ENCODE measurements at places on chromosomes 3 and 15.

DNA sequence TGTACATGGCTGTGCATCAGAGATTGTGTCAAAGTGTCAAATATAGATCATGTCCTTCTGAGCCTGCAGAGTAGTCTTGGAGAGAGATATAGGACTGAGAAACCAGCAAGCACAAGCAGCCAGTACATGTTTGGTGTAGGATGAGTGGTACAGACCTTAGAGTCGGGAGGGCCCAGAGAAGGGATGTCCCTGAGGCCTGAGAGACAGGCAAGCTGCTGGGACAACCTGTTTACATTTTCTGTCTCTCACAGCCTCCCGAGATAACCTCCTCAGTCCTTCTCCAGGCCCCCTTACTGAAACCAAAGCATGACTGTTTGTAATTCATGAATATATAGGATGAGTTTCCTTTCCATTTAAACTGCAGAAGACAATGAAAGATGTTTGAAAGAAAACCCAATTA lies 182.4 kb upstream of the STT3B start:
- no peak for DNase-seq

GRCh38 chr15:39719109-39719508 lies 63.5 kb downstream of the FSIP1 start:
- DNase-seq, result no peak

- DNase-seq, result no peak
These were observed 288.7 kb downstream of the ZIC4 start for GRCh38 chr3:147117631-147118030.

DNA sequence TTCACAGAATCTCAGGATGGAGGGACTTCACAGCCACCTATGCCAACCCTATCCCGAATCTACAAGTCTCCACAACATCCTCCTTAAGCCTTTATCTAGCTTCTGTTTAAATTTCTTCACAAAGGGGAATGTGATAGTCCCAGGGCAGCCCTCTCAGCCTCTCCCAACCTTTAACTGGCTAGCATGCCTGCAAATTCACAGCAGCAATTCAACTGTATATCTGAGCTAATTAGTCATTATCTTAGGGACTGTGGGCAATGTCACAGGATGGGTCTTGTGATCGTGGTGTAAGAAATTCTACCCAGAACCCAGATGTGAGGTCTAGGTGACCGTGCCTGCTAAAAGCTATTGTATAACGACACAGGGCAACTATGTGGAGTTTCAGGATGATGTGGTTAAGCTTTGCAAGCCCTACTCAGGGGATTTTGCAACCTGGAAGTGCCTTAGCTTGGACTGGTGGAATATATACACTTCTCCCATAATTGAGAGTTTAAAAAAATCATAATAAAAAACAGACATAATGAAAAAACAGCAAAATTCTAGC lies 65.5 kb upstream of the FBN1 start:
- DNase-seq, result no peak

- DNase-seq, result peak; percentile 8
These were observed 18.7 kb downstream of the CACNA2D2 start for GRCh38 chr3:50484722-50485121.

- peak; percentile 49 for DNase-seq
These were observed 47.3 kb downstream of the TMCO5A start for GRCh38 chr15:37981775-37982174.

DNA sequence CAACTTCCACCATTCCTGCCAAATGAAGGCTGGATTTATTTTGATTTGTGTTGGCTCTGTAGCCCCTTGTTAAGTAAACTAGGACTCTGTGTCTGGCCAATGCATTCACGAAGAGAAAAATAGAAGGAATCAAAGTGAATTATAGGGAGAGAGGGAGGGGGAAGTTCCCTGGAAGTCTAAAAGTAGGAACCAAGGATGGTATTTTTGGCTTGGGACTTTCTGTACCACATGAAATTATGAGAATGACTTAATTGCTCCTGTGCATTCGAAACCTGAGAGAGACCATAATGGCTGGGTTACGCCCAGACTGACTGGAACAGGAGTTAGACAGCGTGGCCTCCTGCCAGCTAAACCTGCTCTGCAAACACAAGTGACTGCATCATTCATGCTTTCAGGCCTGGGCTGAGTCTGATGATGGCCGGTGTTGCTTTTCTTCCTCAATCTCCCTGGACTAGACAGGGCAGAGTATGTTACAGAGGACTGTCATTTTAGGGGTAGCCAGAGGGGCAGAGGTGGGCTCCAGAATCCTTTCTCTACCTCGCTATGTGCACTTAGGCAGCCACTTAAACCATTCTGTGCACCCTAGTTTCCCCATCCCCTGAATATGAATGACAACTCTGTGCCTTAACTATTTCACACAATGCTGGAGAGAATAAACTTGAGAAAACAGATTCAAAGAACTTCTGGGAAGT lies 58.9 kb downstream of the MYO1E start:
- DNase-seq, result peak; percentile 60

DNA sequence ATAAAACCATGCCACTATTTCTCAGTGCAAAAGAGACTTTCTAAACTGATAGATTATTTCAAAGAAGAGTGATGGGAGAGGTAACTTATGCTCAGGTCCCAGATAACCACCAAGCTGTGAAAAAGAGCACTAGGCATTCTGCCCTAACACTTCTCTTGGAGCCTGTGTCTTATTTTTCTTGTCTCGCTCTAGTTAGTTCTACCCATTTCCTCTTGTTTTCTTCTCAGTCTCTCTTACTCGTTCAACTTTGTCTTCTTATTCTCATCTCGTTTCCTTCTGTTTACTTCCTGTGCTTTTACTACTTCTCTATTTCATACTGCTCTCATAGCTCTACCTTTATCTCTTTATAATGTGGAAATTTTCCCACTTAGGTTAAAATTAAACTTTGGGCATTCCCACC lies 91.8 kb upstream of the CGNL1 start:
- DNase-seq, result no peak

DNA sequence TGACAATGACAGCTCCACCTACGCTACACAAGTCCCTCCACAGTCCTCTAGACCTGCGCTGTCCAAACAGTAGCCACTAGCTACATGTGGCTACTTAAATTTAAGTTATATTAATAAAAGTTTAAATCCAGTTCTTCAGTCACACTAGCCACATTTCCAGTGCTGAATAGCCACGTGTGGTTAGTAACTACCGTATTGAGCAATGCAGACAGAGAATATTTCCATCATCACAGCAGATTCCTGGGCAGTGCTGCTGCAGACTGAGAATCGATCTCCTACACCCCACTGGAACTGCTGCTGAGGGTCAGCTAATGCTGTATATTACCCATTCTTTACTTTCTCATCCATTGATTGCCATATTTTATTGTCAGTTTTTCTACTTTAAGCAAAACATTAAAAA lies 40.9 kb downstream of the HDC start:
- DNase-seq, result no peak

DNA sequence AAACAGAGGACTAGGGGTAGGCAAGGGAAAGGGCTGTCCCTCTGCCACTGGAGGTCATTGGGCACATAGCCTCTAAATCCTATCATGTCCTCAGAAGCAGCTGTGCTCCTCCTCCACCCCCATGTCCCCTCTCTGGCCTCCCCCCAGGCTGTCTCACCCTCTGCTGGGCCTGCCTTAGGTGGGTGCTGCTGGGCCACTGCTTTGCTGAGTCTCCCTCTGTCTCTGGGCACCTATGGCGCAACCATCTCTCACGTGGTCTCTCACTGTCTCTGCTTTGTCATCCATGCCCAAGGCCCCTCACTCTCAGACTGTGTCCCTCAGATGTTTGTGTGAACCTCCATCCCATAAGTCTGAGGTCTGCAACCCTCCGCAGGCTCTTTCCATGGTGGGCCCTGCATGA lies 35.0 kb upstream of the IQCF6 start:
- no peak for DNase-seq

- DNase-seq, result no peak
These were observed 155.2 kb downstream of the FBLN2 start for GRCh38 chr3:13704174-13704573.

DNA sequence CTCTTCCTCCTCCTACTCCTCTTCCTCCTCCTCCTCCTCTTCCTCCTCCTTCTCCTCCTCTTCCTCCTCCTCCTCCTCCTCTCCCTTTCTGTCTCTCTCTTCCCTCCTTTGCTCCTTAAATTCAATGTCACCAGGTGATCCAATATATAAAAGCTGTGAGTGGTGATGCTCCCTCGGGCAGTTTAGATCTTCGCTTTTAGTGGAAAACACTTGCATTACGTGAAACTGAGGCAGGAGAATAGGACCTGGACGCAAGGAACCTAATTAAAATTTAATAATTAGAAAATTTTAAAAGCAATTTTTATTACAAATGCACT lies 279.7 kb downstream of the XXYLT1 start:
- no peak for DNase-seq

- no peak for DNase-seq
These were observed 22.2 kb upstream of the DLG1 start for GRCh38 chr3:197320582-197320981.

GRCh38 chr15:41919201-41919820 lies 25.5 kb upstream of the SPTBN5 start:
- no peak for DNase-seq

DNA sequence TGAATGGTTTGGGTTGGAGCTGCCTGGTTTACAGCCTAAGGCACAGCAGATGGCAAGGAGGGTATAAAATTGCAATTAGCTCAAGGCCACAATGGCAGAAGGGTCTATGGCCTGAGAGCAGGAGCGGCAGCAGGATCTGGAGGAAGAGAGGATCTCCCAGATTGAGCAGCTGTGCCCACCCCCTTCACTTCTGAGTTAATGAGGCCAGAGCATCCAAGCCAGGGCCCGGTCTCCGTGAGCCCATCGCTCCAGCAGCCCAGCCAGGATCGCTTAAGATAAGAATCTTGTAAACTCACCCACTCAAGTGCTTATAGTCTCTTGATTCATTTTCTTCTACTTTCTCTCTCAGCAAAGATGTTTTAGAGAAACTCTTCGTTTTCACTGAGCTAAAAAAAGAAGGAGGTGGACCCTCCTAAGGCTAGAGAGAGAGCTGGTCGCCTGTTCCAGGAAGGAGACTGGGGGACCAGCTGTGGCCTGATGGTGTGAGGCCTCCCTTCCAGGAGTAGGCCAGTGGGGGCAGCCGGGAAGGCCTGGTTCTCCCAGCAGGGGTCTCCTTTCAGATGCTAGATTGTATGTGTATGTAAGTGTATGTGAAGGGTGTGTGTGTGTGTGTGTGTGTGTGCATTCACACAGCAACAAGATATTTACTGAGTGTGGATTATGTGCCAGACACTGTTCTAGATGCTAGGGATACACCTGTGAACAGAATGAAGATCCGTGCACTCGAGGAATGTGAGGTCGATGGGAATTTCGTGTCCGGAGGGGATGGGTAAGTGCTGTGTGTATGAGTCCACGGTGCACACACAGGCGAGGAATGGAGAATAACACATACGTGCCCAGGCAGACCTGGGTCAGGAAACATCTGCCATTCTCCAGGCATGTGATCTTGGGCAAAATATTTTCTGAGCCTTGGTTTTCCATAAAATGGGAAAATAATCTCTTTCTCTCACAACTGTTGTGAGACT lies 18.6 kb downstream of the MAGEF1 start:
- no peak for DNase-seq

- DNase-seq, result peak; percentile 85
These were observed 9.1 kb downstream of the CHD2 start for GRCh38 chr15:92909136-92909781.

DNA sequence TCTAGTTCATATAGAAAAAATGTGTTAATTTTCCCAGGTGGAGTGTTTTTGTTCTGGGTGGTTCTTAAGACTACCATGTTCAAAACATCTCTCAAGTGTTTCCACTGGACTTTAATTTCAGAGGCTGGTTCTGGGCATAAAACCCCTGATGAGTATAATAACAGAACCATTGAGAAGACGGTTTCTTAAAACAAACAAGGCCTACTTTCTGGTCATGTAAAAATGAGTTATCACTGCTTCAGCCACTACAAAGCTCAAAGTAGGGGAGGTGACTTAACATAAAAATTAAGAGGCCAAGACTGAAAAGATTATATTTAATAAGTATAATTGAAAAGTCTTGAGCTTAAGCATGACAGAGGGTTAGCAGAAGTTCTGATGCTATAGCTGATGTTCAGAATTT lies 33.8 kb downstream of the RYR3 start:
- DNase-seq, result no peak

- DNase-seq, result no peak
These were observed 162.4 kb upstream of the LRTM1 start for GRCh38 chr3:55090291-55090690.

DNA sequence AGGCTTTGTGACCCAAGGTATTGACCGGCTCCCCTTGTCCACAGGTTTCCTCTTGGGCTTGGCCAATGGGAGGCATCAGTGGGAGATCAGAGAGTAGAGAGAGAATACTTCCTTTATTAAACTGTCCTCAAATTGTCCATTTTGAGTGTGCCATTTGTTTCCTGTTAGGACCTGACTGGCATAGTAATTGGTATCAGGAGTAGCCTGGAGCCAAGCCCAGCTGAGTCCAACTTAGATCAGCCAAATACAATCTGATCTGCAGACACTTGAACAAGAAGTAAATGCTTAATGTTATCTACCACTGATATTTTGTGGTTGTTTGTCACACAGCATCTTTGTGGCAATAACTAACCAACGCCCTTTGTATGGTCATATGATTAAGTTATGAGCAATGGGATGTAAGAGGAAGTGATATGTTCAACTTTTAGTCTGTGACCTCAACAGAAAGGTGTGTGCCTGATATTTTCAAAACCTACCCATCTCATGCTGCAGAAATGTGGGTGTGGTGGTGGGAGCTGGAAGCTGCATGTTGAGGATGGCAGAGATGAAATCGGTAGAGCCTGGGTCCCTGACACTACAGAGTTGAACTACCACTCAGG lies 13.3 kb downstream of the MYD88 start:
- no peak for DNase-seq

GRCh38 chr3:197878427-197878826 lies 71.6 kb upstream of the RPL35A start:
- DNase-seq, result no peak

DNA sequence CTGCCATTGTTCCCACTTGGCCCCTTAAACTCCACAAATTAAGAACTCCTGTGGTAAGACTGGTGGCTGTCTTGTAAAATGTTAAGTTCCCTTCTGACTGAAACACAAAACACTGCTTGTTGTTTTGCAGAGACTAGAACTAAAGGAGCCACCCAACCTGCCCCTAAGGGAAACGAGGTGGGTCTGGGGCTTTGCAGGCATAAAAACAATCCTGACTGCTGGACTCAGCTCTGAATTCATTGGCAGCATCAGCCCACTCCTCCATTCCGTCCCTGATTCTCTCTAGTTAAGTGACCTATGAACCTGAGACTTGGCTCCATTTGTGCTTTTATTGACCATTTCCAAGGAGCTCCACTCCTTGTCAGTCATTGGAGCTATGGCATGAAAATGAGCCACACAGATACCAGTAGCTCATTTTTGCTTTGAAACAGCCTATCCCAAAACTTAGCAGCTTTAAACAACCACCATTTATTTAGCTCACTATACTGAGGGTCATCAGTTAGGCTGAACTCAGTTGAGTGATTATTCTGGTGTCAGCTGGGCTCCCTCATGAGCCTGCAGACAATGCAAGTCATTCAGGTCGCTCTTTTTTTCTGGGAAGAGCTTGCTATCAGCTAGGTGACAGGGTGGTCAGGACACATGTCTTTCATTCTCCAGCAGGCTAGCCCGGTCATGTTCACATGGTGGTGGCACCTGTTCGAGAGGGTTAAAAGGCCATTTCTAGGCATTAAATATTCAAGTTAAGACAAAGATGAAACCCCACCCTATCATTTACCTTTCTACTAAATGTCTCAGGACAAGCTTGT lies 175.1 kb upstream of the CTNNB1 start:
- no peak for DNase-seq

- peak; percentile 53 for DNase-seq
These were observed 21.2 kb upstream of the LMOD3 start for GRCh38 chr3:69143612-69144011.

Data from fibroblast of skin of right biceps (primary cell).